ENCODE measurements at places on chromosomes 2 and 18.

DNA sequence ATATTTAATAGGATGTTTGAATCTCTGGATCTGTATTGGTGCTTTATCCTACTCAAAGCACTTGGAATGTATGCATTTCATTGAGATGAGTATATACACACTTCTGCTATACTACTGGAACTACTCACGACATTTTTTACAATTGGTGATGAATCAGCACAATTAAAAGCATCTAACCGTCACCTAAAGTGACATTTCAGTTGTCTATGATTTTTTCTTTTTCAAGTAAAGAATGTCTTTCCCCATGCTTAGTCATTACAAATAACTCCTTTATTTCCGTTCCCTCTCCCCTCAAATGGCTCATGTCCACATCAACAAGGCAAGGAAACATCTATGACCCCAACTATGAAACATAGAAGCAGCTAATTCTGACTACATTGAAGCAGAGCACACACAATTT, 77.3 kb downstream of the CLIP4 start:
- DNase-seq: no peak

- DNase-seq: no peak
Observed at GRCh38 chr18:2442726-2443275, 128.5 kb downstream of the METTL4 start.

- no peak for DNase-seq
Observed at GRCh38 chr2:29060441-29060840, 13.9 kb downstream of the PCARE start.

DNA sequence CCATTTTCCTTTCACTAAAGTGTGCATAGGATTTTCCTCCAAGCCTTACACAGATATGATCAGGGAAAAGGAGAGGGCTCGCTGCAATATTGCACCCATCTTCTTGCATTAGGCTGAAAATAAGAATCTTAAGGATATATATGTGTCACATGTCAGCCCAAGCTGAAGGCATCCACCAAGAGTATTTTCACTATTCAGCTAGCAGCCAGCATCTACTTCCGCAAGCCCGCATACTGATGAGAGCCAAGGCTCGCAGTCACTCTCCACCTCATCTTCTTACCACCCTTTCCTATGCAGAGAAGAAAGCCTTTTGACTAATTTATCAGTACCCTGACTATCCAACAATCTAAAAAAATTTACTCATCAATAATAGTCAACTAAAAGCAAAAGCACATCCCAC, 6.1 kb downstream of the TMEM163 start:
- no peak for DNase-seq

- no peak for DNase-seq
Observed at GRCh38 chr2:135637456-135638087, 104.1 kb upstream of the UBXN4 start.

DNA sequence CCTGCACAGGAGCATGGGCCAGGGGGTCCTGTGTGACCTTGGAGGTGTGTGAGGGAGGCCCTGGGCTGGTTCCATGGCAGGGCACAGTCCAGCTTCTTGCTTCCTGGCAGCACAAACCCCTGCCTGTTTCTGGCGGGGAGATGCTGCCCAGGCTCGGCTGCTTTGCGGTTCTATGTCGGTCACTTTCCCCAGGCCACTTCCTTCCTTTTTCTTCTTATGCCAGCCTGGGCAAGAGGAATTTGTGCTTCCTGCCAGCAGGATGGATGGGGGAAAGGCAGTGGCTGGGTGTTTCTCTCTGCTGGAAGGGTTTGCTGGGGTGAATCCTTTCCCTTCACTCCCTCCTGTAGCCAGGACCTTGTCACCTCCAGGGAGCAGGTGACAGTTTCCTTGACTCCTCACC, 24.3 kb downstream of the ASAP2 start:
- DNase-seq: no peak

DNA sequence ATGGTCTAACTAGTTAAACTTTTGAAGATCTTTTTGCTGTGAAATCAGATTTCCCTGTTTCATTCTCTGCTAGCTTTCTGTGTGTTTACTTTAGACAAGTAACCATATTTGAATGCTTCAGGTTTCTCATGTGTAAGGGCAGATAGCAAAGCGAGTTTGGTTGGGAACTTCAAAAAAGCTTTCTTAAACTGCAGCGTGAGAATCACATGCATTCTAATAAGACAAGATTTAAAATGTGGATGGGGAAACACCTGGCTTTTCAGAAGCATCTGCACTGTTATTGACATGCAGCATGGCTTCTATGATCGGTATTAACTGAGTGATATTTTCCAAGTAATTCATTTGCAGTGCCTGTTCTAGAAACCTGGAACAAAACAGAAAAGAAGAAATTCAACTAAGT, 119.3 kb downstream of the ABCA12 start:
- DNase-seq: no peak

DNA sequence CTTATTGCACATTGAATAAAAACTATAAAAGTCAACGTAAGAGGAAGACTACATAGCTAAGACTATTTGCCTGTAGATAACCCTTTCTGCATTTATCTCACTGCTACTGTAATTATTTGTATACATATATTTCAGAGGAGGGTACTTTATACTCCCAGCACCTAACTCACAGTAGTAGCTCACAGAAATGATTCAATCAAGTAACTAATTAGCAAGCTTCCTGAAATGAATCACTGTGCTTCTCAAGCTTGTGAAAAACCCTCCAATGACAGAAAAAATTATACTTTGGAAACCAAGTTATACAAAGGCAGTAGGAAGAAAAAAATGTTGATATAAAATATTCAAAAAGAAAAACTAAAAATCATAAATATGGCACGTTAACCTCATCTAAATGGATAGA, 124.9 kb downstream of the NBAS start:
- DNase-seq: no peak

DNA sequence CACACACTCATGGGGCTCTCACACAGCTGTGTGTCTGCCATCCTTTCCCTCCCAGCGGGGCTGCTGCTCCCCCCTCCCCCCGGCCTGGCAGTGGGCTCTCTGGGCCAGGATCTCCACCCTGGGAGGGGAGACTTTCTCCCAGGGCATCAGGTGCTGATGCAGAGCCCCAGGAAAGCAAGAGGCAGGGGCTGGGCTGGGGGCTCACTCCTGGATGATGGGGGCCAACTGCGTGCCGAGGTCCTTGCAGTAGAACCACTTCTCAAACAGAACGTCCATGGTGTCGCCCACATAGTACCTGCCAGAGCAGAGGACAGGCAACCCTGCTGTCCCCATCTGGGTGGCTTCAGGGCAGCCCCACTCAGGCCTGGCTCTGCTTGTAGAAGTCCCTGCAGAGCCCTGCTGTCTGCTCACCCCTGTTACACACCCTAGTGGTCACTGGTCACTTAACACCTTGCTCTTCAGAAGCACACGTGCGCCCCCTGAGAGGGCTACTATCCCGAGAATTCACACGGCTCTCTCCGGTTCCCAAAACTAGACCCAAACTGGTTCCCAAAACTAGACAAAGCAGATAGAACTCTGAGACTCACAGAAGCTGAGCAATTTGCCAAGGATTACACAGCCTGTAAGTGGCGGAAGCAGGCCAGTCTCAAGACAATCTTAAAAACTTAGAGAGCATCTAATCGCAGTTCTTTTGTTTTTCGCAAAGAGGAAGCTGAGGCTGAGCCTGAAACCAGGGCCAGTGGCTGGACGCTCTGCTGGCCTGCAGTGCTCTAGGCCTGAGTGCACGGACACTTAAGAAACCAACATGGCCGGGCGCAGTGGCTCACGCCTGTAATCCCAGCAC, 6.6 kb upstream of the OXER1 start:
- DNase-seq: no peak

GRCh38 chr18:8799001-8799400, 93.6 kb downstream of the MTCL1 start:
- DNase-seq: no peak

DNA sequence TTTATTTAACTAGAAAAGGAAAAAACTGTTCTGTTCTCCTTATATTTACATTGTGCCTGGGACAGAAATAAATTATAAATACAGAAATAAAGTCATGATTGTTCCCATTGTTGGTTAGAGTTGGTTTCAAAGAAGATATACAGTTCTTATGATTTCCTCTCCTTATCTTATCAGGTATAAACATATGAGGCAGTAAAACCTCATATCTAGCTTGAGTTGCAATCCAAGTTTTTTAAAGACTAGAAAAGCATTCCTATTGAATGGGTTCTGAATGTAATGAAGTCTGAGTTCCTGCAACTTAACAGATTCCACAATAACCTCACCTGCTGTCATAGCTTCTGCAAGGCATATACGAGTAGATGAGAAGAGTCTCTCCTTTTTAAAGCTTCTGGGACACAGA, 114.7 kb upstream of the CAVIN2 start:
- no peak for DNase-seq

DNA sequence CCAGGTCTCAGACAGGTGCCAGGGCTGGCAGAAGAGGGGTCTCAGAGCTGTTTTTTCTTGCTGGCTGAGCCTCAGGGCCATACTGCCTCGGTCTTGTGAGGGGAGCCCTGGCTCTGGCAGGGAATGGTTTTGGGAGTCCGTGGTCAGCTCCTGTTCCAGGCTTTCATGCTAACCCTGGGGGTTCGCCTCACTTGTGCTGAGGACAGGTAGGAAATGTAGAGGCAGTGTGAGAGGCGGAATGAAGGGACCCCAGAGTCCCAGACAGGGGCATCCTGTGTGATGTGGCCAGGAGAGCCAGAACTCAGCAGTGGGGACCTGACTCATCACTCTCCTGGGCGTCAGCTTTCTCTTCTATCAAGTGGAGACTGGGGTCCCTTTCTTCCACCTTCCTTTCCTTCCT, 5.7 kb upstream of the CELF4 start:
- DNase-seq: no peak

- no peak for DNase-seq
Observed at GRCh38 chr2:63058921-63059792, 8.5 kb downstream of the OTX1 start.

GRCh38 chr2:36413218-36413617, 57.6 kb downstream of the CRIM1 start:
- no peak for DNase-seq

GRCh38 chr2:176454893-176455815, 185.9 kb downstream of the MTX2 start:
- DNase-seq: peak; percentile 74

DNA sequence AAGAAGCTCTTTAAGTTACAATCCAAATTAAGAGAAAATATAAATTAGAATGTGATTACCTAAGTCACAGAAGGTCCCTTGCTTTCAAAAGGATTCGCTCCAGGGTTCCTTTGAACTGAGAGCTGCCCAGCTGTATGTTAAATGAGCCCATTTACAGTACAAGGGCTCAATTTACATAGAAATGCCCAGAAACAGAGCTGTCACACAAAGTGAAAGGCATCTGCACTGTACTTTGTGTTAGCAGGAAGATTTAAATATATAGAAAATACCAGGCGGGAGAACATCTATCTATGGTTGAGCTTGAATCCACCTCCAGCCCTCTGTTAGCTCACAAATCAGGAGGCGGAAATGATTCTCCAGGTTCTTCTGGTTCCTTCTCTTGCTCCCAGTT, 272.9 kb downstream of the PAX3 start:
- DNase-seq: no peak

GRCh38 chr2:241980193-241980592, 110.7 kb downstream of the RTP5 start:
- DNase-seq: no peak

- DNase-seq: no peak
Observed at GRCh38 chr2:38591152-38591551, 11.6 kb downstream of the HNRNPLL start.

GRCh38 chr2:121088251-121089165, 196.5 kb downstream of the TFCP2L1 start:
- no peak for DNase-seq

DNA sequence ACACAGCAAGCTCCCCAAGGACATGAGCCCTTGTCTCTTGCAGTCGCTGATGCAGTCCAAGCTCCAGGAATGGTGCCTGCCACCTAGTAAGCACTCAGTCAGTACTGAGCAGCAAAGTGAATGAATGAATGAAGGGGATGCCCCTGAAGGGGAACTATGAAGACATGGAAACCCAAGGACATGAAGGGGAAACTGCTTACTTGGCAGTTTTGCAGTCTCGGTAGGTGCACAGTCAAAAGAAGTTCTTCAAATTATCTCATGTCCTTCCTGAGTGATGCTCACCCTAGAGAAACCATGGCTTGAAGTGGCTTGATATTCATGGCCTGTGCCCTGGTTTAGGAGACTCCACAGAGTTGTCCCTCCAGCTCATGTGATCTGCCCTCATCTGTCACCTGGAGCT, 102.1 kb upstream of the DLX2 start:
- no peak for DNase-seq

DNA sequence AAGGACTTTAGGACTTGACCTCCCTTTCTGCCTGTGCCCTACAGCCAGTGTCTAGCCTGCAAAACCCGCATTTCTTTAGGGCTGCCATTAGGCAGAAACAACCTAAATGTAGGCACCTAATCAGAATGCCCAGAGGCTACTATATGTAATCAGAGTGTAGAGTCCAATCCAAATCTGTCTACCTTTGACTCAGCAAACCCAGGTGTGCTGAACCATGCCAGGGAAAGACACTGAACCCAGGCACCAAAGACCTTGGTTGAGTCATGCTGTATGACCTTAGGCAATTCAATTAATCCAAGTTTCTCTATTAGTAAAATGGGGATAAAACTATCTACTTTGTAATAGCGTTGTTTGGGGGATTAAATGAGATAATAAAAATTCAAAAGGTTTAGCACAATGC, 20.7 kb downstream of the CAPN14 start:
- no peak for DNase-seq

DNA sequence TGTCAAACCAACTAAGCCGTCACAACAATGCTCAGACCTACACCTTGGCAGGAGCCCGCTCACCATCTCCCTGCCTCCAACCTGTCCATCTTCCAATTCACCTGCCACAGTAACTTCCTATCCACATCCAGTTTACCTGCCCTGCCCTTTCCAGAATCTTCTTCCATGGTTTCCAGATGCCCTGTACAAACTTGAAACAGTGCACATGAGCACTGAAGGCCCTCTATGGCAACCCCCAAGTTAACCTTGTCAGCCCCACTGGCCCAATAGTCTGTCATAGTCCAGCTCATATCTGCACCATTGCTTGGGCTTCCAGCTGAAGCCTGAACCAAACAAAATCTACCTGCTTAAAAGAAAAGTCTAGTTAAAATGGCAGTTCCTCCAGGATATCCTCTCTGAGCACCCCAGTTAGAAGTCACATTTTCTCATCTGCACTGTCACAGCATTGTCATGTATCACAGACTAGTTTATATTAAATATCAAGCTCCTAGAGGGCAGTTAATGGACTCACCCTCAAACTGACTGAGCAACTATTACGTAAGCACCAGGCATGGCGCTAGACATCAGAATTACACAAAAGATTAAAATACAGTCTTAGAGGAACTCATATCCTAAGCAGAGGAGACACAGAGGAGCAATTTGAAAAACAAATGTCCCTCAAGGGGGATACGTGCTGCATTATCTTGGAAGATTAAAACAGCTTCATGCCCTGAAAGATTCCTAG, 11.6 kb downstream of the NFE2L2 start:
- no peak for DNase-seq

GRCh38 chr2:69931832-69932595, 17.1 kb downstream of the MXD1 start:
- DNase-seq: no peak

DNA sequence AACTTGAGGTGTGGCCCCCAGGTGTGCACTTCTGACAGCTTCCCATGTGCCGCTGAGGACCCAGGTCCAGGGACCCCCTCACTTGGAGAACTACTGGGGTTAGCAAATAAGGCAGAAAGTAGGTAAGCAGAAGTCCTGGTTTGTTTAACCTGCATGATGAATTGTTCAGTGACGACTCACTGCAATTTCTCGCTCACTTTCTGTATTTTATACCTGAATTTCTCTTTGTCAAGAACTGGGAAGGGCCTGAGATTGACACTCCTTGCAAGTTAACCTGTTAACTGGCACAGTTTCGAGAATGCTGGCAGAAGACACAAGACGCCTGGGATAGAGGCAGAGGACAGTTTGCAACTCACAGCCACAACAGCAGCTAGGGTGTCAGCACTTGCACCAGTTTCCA, 164.5 kb upstream of the NCK2 start:
- no peak for DNase-seq

GRCh38 chr2:62822549-62822948, 117.0 kb downstream of the EHBP1 start:
- no peak for DNase-seq
